ENCODE measurements at places on chromosomes 4 and X.

GRCh38 chr4:7180938-7181337, 11.4 kb upstream of the SORCS2 start:
- DNase-seq = no peak

DNA sequence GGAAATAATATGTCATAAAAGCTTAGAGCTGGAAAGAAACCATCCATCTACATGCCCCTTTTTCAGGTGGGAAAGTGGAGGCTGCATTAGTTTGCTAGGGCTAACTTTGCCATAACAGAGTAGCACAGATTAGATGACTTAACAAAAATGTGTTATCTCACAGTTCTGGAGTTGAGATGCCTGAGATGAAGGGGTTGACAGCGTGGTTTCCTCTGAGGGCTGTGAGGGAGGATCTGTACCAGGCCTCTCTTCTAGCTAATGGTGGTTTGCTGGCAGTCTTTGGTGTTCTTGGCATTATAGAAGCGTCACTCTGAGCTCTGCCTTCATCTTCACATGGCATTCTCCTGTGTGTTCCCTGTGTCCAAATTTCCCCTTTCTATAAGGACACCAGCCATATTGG, 2.4 kb downstream of the CHRNA9 start:
- DNase-seq = no peak

DNA sequence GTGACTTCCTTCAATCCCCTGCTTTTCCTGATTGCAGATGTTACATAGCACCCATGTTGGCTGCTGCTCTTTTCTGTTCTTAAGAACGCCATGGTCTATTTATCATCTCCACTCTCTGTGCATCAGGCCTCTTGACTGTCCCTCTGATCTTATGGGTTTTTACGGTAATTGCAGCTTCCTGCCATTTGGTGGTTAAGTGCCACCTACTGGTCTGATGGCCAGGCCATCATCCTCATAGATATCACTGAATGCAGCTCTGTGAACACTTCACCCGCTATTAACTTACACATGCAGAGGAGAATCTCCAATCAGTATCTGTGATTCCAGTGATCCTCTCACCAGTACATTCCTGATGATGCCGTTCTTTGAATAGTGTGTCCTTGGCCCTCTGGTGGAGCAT, 382.4 kb downstream of the TRAM1L1 start:
- no peak for DNase-seq

GRCh38 chr4:48308901-48309300, 32.4 kb upstream of the SLAIN2 start:
- DNase-seq = no peak

DNA sequence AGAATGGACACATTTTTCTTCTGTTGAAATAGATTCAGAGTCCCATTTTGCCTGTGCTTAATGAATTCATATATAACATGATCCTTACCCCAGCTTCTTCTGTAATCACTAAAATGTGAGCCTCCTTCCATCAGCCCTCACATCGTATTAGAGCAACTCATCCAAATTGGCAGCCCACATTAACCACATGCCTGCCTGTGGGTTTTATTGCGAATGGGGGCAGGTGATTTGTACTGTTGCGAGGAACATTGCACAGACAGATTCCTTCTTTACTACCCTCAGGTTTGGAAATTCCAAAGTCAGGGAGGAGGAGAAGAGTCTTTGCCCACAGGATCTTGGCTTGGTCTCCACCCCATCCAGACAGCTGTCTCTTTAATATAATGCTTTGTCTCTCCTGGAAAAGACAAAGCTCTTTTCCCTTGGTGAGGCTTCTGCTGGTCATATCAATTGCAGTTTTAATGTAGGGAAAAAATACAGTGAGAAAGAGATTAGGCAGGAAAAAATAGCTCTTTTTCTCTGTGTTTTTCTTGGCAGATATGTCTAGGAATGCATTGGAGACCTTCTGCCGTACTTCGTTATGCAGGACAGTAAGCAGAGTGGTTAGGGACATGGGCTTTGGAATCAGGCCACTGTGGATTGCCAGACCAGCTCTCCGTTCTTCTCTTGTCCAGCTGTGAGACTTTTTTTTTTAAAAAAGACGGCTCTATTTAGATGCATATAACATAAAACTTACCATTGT, 371.2 kb downstream of the AFF2 start:
- DNase-seq = no peak

DNA sequence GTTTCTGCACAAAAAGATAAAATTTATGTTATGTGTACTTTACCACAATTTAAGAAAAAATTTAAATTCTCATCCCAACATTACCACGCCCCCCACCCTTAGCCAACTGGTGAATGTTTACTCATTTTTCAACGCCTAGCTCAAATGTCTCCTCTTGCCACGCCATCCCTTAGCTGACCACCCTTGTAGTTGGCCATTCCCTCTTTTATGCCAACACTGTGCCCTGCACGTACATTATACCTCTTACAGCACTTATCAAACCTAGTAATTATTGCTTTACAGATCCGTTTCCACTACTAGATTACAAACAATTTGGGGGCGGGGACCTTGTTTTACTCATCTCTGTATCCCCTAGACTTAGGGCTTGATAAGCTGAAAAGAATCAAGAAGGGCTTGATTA, 644 bp downstream of the ERCC6L start:
- no peak for DNase-seq

DNA sequence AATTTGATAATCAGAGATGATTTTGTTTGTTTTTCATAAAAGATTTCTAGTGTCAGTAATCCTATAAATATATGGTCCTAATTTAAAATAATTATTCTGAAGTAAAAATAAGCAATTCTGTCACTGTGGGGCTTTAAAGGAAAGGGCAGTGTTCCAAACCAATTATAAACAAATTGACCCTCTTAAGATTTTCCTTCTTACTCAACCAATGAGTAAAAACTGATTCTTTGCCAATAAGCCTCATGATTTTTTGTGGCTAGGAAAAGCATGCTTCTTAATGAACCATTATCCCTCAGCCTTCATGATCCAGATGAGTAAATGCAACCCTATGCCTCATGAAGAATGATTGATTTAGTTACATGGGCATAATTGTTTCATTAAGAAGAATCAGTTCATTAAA, 1010.4 kb downstream of the ADGRL3 start:
- no peak for DNase-seq

DNA sequence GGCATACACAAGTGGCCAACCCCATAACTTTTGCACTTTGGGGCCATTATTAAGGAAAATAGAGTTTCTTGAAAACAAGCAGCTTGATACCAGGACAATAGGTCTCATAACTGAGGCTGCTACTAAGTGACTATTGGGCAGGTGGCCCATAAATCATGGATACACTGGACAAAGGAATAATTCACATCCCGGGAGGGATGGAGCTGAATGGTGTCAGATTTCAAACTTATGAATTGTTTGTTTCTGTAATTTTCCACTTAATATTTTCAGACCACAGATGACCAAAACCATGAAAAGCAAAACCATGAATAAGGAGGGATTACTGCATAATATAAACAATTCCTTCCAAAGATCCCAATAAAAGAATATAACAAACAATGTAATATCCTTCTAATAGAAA, 114.4 kb downstream of the WDFY3 start:
- DNase-seq = no peak

- no peak for DNase-seq
Observed at GRCh38 chr4:156188596-156188995, 234.9 kb upstream of the CTSO start.

GRCh38 chrX:105876658-105877057, 54.3 kb downstream of the NRK start:
- DNase-seq = no peak

DNA sequence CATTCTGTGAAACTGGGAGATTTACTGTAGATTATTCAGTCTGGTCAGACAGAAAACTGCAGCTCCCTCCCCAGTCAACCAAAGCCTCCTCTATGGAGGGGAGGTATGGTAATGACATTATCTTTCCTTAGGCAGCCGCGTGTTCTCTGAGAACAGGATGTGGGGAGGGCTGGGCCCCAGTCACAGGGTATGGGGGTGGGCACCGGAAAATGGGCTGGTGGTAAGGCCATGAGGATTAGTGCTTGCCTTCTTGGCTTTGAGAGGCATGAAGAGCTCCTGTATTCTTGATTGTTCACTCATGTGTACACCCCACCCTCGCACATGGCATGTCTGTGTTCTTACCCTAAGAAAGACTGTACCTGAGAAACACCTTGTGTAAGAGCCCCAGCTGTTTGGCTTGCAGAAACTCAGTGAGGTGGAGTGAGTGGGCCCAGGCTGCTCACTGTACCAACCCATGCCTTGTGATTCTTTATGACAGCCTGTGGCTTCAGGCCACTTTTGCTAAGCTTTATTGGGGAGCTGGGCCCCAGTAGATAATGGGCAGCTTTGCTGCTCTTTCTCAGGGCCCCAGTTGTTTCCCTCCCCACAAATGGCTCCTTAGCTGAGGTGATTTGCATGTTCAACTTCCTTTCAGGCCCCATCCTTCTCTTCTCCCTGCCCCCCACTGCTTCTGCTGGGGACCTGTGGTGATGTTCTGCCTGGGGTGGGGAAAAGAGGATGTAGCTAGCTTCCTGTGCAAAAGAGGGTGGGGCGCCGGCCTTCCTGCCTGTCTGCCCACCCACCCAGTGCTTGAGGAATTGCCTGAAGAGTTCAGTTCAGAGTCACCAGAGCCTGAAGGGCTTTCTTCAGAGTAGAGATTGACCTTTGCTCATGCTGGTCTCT, 30.7 kb downstream of the MSN start:
- DNase-seq = peak; percentile 36

DNA sequence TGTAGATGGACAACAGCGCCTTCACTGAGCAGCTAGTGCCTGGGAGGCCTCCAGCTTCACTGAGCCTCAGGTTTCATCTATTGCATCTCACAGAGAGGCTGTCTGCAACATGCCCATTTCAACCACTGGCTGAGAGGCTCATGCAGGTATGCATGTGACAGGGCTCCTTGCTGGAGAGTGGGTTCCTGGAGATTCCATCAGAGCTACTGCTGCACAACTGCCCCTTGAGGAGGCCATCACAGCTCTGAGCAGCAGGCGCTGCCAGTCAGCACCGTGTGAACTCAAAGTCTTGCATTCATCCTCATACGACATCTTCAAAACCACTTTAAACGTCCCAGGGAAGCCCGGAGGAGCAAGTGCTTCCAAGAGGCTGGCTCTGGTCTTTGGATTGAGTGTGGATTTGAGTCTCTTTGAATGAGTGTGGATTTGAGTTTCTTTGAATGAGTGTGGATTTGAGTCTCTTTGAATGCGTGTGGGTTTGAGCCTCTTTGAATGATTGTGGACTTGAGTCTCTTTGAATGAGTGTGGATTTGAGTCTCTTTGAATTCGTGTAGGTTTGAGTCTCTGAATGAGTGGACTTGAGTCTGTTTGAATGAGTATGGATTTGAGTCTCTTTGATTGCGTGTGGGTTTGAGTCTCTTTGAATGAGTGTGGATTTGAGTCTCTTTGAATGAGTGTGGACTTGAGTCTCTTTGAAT, 8.7 kb downstream of the P2RY8 start:
- no peak for DNase-seq

DNA sequence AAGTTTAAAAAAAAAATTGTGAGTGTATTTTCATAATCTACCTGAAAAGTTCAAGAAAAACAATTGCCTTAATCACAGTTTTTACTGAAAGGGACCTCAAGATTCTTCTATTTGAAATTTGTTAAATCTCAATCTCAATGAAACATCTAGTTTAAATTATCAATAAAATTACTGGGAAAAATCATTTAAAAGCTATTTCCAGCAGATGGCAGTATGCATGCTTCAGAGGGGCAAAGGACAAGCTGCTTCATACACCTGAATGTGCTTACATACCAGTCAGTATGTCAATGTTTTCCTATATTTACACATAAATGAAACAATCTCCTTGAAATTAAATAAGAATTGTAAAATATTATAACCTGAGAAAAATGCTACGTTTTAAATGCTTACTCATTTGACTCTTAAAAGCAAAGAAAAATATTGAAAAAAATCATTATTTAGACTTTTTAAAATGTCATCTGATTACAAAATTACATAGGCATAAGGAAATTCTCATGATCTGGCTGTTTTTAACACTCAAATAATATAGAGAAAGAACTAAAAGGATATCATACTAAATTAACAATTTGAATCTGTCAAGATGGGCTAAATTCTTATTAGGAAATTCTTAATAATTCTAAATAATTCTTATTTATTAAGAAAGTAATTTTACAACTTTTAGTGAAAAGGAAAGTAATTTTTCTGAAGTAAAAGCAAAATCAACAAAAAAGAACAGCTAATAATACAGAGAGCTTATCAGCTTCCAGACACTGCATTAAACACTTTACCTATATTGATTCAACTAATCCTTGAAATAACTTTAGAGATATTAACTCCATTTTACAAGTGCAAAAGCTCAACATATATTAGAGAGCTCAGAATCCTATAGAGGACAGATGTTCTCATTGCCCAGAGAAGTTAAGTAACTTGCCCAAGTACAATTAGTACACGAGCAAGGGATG, 242.1 kb downstream of the ADAMTS3 start:
- no peak for DNase-seq

GRCh38 chrX:143570782-143571181, 53.5 kb upstream of the SPANXN3 start:
- DNase-seq = no peak

DNA sequence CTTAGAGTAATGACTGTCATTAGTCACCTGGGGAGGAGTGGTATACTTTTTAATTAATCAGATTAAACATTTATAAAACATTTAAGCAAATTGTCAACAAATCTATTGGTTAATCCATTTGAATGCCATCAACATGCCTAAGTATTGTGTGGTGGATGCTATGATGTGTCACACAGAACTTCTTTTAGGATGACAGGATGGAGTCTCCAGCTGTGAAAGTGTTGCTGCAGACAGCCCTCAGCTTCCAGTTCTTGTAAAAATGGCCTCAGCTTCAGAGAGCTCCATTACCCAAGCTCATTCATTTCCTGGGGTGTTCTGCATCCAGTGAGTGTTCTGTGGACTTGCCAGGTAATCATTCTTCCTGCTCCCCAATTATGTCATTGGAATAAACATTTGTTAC, 74.3 kb upstream of the CLNK start:
- no peak for DNase-seq

GRCh38 chr4:89273741-89274141, 33.9 kb downstream of the GPRIN3 start:
- no peak for DNase-seq

DNA sequence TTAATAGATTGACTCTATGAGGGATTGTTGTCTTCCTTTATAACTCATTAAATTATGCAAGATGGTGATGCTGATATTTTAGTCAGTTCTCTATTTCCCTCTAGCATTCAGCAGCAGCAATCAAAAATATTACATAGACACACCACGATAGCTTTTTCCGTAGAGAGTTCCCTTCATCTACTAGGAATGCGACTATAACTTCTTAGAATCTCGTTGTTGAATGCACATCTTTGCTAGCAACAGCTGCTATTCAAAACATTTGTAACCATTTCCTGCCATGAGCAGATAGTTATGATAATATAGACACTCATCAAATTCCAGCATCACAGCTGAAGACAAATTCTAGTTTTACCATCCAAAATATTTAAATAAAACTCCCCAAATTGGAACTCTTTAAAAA, 147.4 kb upstream of the FGF13 start:
- no peak for DNase-seq

GRCh38 chrX:133374874-133375387, 40.4 kb downstream of the GPC4 start:
- DNase-seq = no peak

DNA sequence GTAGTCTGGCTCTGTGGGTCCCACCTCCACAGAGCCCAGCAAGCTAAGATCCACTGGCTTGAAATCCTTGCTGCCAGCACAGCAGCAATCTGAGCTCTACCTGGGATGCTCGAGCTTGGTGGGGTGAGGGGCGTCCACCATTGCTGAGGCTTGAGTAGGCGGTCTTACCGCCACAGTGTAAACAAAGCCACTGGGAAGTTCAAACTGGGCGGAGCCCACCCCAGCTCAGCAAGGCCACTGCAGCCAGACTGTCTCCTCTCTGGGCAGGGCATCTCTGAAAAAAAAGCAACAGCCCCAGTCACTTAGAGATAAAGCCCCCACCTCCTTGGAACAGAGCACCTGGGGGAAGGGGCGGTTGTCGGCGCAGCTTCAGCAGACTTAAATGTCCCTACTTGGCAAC, 243.2 kb upstream of the POF1B start:
- DNase-seq = no peak

Measured in stimulated activated CD4-positive, alpha-beta T cell treated with anti-CD3 and anti-CD28 coated beads, TNF-alpha, amount 100 ng/mL, for 24 hours (primary cell).